ENCODE measurements at places on chromosomes 11 and 22.

GRCh38 chr11:3840004-3840869, 522 bp downstream of the RHOG start:
- no peak for DNase-seq

DNA sequence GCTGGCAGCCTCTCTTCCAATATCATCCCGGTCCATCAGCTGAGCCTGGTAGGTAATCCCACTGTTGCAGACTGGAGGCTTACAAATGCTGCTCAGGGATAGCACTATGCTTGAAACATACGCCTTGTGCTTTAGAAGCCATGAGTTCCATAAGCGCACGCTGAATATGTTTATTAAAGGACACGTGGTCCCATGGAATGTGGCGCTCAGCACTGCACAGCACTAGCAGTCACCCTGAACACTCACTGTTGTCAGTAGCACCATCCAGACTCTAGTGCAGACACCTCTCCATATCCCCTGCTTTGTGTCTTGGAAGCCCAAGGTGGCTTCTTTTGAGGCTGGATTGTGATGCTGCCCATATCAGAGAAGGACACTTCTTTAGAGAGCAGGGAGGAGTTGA, 120.9 kb downstream of the MAML2 start:
- no peak for DNase-seq

DNA sequence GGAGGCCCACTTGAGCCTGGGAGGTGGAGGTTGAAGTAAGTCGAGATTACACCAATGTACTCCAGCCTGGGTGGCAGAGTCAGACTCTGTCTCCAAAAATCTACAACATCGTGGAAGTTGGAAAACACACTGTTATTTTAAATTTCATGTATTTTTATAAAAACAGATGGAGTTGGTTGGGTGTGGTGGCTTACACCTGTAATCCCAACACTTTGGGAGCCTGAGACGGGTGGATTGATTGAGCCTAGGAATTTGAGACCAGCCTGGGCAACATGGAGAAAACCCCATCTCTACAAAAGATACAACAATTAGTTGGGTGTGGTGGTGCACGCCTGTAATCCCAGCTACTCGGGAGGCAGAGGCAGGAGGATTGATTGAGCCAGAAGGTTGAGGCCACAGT, 52.0 kb upstream of the CLTCL1 start:
- no peak for DNase-seq

DNA sequence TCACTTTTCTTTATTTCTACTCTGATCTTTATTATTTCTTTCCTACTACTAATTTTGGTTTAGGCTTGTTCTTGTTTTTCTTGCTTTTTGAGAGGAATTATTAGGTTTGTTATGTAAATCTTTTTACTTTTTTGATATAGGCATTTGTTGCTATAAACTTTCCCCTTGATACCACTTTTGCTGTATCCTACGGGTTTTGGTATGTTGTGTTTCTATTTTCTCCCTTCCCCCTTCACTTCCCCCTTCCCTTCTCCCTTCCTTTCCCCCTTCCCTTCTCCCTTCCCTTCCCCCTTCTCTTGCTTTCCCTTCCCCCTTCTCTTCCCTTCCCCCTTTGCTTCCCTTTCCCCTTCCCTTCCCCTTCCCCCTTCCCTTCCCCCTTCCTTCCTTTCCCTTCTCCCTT, 529.6 kb downstream of the RAB38 start:
- DNase-seq = no peak

DNA sequence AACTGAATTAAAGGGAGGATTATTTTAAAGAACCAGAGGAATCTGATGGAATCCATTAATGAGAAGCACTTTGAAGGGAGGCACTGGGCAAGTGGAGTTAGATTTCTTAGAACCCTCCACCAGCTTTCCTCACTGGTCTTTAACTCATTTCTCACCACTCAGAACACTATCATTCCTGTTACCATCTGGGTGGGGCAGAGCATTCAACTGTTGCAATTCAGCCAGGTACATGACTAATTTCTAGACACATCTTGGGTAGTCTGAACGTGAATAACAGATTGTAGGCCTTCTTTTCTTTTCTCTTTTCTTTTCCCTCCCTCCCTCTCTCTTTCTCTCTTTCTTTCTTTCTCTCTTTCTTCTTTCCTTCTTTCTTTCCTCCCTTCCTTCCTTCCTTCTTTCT, 15.5 kb upstream of the MMP1 start:
- DNase-seq = no peak

GRCh38 chr22:23119494-23120414, 22.0 kb downstream of the RSPH14 start:
- no peak for DNase-seq

GRCh38 chr22:24357547-24357946, 69.9 kb upstream of the ADORA2A start:
- DNase-seq = no peak

DNA sequence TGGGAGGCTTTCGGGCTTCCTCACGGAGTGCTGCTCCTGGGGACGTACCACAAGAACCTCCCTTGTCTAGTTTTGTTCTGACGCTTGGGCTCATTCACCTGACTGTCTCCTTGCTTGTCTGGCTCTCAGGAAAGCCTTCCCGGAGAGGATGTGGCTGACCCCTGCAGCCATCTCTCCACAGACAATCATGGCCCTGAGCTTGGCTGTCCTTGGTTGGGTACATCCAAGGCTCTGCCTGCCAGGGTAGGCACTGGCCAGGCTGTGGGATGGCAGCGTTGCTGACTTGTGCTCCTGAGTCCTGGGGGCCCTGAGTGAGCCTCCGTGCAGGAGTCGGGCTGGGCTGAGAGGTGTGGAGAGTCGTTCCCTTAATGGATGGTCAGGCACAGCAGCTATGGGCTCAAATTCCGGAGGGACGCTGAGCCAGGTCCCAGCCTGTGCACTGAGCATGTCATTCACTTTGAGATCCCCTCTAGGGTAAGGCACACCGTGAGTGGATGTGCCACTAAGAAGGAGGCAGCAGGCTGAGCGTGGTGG, 32.8 kb downstream of the BCR start:
- no peak for DNase-seq
